SJCRH30 (cell line): ENCODE measurements at places on chromosomes 12 and 14. TPM values are rescaled to one million over a fixed set of nuclear protein-coding genes. Genes with fewer than 3 reads are reported as not detected.

DNA sequence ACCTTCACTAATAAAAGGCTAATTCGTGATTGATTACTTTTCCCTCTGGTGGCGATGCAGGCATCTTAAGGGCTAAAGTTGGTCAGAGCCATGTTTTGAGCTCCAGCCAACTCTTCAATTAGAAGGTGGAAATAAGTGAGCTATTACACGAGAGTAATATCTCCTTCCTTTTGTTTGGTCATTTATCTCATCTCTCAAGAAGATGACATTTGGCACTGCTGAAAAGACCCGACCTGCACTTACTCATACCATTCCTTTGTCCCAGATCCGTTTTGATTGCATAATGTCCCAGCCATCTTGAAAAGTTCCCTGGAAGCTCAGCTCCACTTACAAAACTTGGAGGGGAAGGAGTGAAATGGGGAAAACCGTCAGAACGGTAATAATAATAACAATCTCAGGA, 316.2 kb downstream of the VRK1 start:
- H3K36me3 ChIP-seq, result no peaks in the 10 kb centered on the region
- no peaks in the 10 kb centered on the region for H3K4me1 ChIP-seq
- H3K27me3 ChIP-seq, result no peaks in the 10 kb centered on the region
- DNase-seq, result no peak
- no peak overlapping the region for H3K4me3 ChIP-seq

ADGRD1 gene
- total RNA-seq, result 0.13 and 0.36 TPM in 2 replicates

GRCh38 chr12:89210277-89210676, 142.0 kb downstream of the DUSP6 start:
- H3K27me3 ChIP-seq, result no peaks in the 10 kb centered on the region
- peaks cover 11% of the 10 kb centered on the region for H3K4me1 ChIP-seq
- no peak overlapping the region for H3K27ac ChIP-seq
- no peak overlapping the region for H3K4me3 ChIP-seq
- no peak for DNase-seq
- no peaks in the 10 kb centered on the region for H3K36me3 ChIP-seq

DNA sequence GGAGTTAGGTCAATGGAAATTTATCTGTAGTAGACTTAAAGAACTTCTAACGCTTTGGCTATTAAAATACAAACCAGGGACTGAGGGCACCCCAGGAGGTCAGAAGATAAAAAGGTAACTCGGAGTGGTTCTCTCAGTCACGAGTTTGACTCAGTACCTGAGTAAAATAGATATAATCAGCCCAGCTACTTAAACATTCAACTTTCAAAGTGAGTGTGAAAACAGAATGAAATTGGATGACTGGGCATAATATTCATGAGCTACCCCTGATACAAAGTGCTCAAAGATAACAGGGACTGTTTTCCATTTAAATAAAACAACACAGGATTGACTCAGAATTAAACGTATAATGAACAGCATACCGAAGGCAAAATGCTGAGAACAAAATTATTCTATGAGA, 75.0 kb downstream of the FOXN3 start:
- no peak for DNase-seq
- H3K27ac ChIP-seq, result no peak overlapping the region
- no peaks in the 10 kb centered on the region for H3K4me1 ChIP-seq
- H3K36me3 ChIP-seq, result no peaks in the 10 kb centered on the region; the same call in 1 of the 2 replicates
- no peak overlapping the region for H3K4me3 ChIP-seq

DNA sequence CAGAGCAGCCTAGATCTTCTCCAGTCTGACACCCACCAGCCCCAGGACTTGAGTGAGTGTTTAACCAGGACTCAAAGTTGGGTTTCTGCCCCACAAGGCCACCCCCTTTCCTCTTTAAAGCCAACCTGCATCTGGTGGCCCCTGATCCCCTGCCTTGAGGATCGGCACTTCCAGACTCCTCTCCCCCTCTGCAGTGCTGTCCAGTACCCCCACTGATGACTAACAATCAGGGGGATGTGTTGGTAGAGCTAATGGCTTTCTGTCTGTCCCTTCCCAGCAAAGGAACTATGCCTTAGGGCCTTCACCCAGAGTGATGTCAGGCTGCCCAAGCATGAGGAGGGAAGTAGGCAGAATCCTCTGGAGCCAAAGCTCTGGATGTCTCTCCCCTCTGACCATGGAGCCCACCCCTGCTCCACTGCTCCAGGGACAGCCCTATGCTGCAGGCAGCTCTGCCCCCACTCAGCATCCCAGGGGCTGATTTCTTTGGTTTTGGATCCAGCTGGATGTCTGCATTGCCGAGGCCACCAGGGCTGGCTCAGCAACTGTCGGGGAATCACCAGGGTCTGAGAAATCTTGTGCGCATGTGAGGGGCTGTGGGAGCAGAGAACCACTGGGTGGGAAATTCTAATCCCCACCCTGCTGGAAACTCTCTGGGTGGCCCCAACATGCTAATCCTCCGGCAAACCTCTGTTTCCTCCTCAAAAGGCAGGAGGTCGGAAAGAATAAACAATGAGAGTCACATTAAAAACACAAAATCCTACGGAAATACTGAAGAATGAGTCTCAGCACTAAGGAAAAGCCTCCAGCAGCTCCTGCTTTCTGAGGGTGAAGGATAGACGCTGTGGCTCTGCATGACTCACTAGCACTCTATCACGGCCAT, 42.9 kb downstream of the DAD1 start:
- no peaks in the 10 kb centered on the region for H3K27me3 ChIP-seq
- DNase-seq, result peak; percentile 98
- peak overlapping the region; percentile 85 for H3K27ac ChIP-seq
- peaks cover 62% of the 10 kb centered on the region for H3K4me1 ChIP-seq
- H3K4me3 ChIP-seq, result no peak overlapping the region

ASPG gene
- 0.35 and 0.51 TPM in 2 replicates for total RNA-seq

DNA sequence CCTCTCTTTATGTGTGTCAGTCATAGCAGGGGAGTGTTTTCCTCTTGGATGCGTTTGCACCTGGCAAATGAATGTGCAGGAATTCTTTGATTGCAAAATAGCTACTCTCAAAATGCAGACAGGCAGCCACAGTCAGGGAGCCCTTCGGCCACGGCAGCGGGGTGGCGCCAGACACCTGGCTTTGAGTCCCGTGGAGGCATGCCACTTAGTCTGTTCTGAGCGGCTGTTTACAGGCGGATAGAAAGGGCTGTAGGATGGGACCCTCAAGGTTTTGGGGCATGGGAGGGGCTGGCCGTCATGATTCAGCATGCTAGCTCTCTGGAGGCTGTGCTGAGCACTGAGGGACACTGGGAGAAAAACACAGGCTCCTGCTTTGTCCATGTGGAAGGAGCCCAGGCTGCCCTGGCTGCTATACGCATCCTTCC, 117.1 kb downstream of the SLC25A47 start:
- H3K27me3 ChIP-seq, result no peaks in the 10 kb centered on the region
- H3K4me1 ChIP-seq, result peaks cover 12% of the 10 kb centered on the region
- peak; percentile 65 for DNase-seq
- H3K4me3 ChIP-seq, result no peak overlapping the region

GRCh38 chr14:77593501-77593961, 22.9 kb downstream of the SPTLC2 start:
- no peaks in the 10 kb centered on the region for H3K27me3 ChIP-seq
- H3K27ac ChIP-seq, result peak overlapping the region; percentile 5; the same call in 1 of the 2 replicates
- H3K4me3 ChIP-seq, result no peak overlapping the region
- no peak for DNase-seq
- peaks cover 7% of the 10 kb centered on the region for H3K4me1 ChIP-seq

DDX24 gene
- 187 and 191 TPM in 2 replicates for total RNA-seq
